Liver (tissue), 10 donors: ENCODE measurements at places on chromosomes 1 and 21.

DNA sequence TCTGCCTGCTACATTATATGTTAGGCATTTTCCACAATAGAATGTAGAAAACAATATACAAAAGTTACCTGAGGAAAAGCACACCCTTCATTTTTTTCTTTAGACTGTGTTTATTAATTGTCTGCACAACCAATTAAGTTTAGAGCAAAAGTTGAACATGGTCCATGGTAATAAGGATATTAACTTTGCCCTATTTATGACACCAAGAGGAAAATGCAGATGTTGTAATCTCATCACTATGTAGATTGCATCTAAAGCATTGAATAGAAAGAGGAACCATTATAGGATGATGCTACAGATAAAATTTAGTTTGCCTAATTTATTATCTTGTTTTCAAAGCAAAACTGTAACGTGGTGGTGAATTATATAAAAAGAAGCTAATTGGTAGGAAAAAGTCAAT, 59.7 kb upstream of the IGSF5 start:
- no peak for DNase-seq

- DNase-seq, result peak; percentile 60
Measured at GRCh38 chr1:192986110-192986747, 72.9 kb downstream of the UCHL5 start.

GRCh38 chr1:155001425-155001674, 1.3 kb upstream of the ZBTB7B start:
- DNase-seq, result no peak

DNA sequence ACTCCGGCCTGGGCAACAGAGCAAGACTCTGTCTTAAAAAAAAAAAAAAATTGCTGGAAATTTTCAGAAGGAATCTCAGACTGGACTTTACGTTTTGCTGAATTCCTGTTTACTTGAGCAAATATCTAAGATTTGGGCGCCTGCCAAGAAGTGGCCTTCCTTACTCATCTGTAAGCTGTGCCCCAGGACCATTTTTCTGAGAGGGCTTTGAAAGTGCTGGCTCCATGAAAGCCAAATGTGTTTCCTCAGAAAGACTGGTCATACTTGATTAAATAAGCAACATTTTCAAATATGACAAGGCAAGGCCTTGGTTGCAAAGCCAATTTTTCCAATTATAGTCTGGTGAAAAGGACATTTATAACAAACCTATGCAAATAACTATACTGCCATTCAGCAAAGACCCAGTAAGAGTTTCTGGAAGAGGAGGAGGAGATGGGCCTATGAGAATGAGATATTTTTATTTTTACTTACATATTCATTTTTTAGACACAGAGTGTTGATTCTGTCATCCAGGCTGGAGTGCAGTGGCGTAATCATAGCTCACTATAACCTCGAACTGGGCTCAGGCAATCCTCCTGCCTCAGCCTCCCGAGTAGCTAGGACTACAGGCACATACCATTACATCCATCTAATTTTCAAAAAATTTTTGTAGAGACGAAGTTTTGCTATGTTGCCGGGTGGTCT, 56.3 kb upstream of the HTR1D start:
- DNase-seq, result no peak

DNA sequence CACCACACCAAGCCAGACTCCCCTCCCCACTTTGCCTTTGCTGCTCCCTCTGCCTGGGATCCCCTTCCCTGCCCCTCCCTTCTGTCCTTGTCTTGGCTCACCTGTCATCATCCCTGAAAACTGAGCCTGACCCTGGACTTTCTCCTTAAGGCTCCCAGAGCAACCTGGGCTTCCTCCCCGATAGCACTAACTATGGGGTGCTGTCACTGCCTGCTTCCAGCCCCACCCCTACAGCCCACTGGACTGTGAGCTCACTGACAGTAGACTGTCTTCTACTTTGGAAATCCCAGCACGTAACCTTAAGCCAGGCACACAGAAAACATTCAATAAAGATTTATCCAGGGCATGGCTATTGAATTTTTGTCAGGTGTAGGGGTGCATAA, 9.5 kb upstream of the CSF1 start:
- DNase-seq, result no peak

GRCh38 chr1:12434686-12435085, 183.3 kb downstream of the DHRS3 start:
- no peak for DNase-seq

DNA sequence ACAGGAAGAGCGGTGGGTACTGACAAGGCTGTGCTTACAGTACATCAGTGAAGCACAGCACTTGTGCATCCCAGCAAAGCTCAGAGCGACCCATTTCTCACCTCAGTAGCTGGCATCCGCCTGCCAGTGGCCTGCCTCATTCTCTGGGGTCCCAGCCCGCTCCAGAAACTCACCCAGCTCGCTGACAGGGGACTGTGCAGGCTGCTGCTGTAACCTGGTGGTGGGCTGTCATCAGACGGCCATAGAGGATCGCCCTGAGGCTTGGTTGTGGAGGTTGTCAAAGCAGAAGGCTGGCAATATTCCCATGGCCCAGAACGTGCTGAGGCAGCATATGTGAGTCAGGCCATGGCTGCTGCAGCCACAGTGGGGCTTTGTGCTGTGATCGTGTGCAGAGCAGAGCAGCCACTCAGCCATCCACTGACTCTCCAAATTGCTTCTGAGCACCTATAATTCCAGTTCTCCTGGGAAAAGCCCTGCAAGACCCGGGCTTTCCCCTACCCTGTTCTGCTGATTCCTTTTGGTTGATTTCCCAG, 13.6 kb upstream of the GPR137B start:
- no peak for DNase-seq

- DNase-seq, result no peak
Measured at GRCh38 chr1:93374334-93375106, 28.8 kb downstream of the DR1 start.

DNA sequence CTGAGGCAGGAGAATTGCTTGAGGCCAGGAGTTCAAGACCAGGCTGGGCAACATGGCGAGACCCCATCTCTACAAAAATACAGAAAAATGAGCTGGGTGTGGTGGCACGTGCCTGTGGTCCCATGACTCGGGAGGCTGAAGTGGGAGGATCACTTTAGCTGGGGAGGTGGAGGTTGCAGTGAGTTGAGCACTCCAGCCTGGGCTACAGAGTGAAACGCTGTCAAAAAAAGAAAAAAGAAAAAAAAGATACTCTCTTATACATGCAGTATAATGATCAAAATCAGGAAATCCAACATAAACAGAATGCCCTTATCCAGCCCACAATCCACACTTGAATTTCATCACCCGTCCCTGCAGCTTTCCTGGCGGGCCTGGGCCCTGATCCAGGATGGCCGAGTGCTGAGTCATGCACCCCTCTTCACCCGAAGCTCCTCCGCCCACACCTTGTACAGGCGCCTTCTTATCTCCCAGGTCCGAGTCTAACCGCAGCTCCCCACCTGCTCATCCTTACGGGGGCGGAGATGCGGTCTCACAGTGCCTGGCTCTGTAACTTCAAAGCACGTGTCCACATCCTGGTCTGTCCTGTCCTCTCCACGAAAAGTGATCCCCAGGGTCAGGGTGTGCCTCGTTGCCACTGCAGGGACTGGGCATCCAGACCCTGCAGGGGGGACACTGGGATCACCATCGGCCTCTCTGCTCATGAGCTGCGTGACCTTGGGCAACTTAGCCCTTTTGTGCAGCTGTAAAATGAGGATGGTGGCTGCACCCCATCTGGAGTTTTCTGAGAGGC, 120.2 kb upstream of the SLC45A1 start:
- no peak for DNase-seq

DNA sequence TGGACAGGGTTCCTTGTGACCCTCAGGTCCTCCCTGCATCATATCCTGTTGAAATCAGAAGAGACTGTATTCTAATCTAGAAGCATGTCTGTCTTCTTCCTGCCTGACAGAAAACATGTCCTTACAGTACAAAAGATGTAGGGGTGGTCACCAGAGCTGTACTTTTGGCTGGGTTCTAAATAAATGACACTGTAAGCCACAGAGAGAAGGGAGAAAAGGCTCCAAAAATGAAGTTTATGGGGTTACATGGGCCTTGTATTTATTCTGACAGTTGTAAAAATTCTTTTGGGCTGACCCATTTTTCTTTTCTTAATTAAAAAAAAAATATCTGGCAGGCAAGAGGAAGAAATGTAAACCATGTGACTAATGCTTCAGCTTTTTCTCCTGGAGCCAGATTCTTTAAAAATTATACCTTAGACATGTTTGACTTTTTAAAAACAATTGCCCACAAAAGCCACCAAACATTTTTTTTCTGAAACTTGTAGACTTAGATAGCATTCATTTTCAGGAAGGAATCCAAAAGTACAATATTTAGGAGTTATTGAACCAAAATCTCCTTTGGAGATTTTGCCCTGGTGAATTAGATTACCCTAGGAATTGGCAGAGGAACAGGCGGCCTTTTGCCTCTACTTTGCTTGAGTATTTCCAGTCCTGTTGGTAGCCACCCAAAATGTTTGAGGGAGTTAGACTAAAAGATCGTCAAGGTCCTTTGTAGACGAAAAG, 17.1 kb downstream of the RGL1 start:
- DNase-seq, result no peak

- DNase-seq, result no peak
Measured at GRCh38 chr1:177952691-177953090, 17.2 kb downstream of the SEC16B start.

DNA sequence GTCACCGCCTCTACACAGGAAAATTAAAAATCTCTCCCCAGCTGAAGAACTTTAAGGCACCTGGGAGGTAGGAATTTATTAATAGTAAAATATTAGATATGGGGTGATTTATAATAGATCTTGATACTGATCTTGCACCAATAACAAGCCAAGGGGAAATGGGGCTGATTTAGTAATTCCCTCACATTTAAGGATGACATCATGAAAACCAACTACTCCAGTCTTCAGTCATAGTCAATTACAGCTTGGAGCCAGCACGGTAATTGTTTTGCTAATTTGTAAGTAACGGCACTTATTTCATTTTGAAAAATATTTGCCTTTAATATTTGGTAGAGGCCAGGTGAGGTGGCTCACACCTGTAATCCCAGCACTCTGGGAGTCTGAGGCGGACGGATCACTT, 92.8 kb downstream of the TGFBR3 start:
- no peak for DNase-seq

DNA sequence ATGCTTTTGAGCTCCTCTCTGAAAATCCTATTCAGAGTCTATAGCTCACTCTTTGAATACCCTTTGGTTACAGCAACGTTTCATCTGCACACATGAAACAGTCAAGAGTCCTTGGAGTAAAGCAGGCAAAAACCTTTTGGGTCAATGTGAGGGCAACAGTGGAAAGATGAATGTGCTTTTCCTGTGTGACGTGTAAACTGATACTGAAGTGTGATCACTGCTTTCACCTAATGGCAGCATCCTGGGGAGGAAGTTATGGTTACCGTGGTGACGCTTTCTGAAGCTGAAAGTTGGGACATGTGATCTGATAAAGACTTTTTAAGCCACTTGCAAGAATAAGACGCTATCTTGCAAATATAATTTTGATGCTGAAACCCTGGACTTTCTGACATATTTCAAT, 160.0 kb downstream of the SEC16B start:
- no peak for DNase-seq

- DNase-seq, result no peak
Measured at GRCh38 chr1:84171481-84171880, 27.4 kb downstream of the PRKACB start.

DNA sequence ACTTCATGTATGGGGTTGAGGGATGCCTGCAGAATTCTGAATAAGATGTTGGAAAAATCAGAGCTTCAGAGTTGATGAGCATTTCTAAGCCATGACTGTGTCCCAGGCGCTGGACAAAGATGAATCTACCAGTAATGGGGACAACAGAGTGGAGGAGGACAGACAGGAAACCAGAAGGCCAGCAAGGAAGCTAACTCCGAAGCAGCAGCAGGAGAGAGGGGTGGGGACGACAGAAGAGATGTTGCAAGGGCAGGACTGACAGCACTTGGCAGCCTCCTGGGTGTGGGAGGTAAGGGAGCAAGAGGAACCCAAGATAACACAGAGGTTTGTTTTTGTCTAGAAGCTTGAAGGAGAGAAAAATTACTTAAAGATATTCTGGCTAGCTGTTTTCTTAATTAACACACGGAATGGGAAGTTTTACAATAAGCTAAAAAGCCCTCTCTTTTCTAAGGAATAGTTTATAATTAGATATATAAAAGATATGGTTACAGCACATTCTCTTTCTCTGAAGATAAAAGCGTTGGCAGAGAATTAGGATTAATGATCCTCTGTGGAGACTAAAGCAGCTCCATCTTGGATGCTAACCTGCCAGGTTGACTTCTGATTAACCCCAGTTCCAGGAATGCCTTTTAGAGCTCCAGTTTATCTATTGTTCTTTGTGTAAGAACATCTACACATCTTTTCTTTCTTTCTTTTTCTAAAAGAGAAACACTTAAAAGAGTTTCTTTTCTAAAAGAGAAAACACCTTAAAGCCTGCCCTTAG, 92.7 kb downstream of the TENT5C start:
- DNase-seq, result no peak

DNA sequence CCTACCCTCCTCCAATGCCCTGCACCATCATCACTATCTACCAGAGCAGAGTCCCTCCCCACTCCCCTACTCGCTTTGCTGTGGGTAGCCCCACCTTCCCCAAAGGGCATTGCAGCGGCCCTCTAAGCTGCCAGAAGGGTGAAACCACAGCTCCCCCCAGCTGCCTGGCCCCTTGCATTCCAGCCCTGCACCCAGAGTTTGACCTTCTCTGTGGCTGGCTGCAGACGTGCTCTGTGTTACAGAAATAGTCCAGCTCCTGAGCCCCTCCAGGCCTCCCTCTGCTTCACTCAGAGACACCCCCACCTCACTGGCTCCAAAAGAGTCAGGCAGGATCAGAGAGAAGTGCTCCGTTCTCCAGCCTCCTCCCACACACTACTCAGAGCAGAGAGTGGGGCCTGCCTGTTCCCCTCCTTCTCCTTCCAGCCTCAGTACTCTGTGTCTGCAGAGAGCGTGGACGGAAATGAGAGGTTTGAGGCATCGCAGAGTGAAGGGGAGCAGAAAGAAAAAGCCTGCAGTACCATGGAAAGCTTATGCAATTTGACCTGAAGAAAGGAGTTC, 63.2 kb downstream of the PLEKHA6 start:
- no peak for DNase-seq

DNA sequence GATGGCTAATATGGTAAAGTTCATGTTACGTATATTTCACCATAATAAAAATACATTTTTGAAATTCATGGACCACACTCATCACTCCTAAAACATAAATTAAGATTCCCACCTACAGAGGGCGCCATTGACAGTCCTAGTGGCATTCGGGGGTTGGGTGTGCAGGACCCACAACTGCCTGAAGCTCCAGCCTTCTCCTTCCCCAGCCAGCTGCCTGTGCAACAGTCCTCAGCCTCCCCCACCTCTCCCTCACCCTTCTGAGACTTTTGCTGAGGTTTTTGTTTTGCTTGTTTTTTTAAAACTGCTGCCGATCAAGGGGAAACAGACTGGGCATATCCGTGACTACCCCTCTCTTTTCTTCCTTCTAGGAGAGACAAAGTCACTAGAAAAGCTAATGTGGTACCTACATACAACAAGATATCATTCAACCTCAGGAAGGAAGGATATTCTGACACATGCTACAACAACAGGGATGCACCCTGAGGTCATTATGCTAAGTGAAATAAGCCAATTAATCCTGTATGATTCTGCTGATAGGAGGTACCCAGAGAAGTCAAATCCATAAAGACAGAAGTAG, 9.2 kb upstream of the EVA1C start:
- peak; percentile 62 for DNase-seq
